ENCODE measurements at places on chromosomes 6 and 20.
A peak's percentile ranks its signal among the peaks of the same experiment; 100 is the strongest.

DNA sequence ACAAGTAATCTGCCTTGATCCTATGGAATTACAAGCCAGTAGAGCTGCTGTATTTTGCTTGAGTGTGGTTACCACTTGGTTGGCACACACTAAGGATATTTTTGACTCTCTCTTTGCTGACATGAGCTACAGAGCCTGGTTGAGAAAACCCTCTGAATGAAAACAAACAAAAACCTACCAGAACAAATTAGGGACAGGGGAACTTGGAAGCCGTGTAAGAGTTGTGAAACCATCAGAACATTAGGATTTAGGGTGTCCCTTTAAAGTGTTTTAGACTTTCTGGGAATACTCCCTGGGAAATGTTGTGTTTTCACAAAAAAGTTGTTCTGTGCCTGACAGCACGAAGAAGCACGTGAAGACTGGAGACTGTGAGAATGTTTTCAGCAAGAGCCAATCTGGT, 20.5 kb upstream of the PDE7B start:
- no peak for DNase-seq

GRCh38 chr6:9540126-9540525, 874.7 kb downstream of the TFAP2A start:
- no peak for DNase-seq

- no peak for DNase-seq
Measured at GRCh38 chr6:138160329-138161087, 1.2 kb upstream of the ARFGEF3 start.

GRCh38 chr6:81145506-81145905, 607.0 kb downstream of the TENT5A start:
- no peak for DNase-seq

DNA sequence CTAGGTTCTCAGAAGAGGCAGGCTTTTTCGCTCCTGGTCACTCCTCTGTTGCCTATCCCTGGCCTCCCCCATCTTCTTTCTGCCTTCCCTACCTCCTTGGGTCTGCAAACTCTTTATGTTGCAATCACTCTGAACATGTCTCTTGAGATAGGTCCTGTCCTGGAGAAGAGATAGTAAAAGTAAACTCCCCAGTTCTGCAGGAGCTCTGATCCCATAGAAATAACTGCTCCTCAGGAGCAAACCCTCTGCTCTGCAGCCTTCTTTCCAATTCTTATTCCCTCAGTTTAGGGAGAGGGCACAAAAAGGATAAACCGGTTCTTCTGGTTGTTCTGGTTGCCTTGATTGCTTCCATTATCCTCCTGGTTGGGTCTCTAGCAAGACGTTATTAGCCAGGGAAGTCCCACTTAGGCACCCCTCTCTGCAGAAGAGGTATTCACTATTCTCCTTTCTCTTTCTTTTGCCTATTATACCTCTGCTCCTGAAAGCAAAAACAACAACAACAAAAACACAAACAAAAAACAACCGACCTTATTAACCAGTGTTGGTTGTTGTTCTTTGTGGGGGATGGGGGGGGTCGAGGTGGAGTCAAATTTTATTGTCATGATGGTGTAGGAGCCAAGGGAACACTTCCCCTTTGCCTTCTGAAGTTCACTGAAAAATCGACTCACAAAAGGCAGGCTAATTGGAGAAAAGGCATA, 973 bp downstream of the TRIM38 start:
- no peak for DNase-seq

DNA sequence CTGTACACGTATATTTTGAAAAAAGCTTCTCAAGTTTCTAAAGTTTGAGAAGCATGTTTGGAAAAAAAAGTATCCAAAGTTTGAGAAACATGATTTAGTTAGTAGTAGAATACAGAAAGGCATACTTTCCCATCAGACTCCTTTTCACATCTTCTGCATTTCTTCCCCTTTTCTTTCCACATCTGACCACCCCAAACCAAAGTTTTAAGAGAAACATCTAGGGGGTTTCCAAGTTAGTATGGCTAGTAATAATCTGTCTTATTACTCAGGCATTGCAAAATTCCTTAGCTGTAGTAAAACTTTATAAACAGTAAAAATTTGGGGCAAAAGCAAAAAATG, 63.0 kb upstream of the IL20RA start:
- DNase-seq, result no peak

DNA sequence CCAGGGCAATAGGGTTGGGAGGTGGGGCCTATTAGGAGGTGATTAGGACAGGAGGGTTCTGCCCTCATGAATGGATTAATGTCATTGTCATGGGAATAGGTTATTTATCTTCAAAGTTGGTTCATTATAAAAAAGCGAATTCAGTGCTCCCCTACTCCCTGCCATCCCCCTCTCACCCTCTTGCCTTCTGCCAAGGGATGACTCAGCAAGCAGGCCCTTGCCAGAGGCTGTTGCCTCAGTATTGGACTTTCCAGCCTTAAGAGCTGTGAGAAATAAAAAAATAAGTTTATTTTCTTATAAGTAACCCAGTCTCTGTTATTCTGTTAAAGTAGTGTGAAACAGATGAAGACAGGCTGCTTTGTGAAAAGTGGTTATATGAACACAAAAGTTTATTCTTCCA, 381.1 kb upstream of the ZFP64 start:
- DNase-seq, result no peak

DNA sequence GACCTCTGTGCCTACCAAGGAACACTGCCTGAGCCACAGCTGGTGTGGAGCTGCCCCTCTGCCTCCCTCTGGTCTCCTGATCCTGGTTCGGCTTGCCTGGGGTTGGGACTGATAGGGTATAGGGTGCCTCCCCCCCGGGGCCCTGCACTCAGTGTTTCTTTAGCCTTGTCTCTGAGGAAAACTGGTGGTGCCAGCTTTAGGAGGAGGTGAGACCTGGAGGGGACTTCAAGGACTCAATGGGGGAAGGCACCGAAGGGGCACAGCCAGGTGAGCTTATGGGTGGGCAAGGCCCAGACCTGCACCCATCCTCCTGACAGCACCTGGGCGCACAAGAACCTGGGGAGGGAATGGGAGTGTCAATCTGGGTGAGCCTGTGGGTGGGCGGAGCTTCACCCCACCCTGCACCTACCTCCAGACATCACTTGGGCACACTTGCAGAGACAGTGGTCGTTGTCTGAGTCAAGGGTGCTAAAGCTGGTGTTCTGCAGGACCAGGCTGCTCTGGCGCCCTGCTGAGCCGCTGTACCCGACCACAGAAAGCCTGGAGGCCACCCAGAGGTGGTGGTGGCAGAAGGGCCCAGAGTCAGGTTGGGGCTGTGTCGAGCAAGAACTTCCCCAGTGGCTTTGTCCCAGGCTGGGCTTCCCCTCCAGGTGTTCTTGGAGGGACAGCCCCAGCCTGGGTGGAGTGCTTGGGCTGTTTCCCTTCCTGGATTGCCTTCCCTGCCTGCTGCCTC, 40.5 kb downstream of the FAM110A start:
- DNase-seq, result peak; percentile 51

- no peak for DNase-seq
Measured at GRCh38 chr6:52352239-52353018, 9.5 kb upstream of the PAQR8 start.

DNA sequence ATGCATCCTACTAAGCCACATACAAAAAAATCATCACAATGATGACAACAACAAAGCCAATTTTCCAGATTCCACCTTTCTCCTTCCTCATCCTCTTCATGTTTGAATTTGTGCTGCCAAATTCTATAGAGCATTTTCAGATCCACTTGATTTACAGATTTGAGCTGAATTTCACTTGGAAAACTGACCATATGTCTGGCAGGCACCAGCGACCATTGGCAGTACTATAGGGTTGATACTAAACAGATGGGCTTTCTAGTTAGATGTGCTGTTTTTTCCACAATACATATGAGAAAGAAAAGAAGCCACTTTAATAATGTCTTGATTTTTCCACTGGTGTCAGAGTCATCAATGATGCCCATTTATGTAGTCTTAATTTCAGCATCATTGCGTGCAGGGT, 127.0 kb downstream of the PHACTR3 start:
- DNase-seq, result no peak

DNA sequence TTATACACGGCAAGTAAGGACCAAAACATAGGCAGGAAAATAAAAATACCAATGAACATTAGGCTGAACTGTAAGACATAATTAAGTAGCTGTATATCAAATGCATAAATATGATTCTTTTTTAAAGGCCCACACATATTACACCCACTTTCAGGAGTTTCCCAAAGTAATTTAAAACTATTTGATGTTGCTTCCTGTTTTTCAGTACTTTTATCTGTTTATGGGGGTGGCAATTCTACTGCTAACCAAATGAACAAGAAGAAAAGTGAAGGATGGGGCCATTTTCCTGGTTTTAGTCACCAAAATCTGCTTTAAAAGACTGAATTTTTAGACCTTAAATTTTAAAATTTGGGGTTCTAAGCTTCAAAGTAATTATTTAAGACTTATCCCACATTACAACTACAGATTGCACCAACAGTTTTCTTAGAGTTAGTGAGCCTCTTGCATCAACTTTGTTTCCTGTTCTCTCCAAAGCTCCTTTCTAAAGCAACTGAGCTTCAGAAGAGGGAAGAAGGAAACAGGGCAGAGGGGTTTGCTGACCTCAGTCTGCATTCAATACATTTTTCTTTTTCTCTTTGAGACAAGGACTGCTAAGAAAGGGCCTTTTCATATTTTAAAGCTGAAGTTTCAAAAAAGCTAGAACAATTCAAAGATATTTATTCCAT, 191.0 kb downstream of the BACH2 start:
- no peak for DNase-seq

DNA sequence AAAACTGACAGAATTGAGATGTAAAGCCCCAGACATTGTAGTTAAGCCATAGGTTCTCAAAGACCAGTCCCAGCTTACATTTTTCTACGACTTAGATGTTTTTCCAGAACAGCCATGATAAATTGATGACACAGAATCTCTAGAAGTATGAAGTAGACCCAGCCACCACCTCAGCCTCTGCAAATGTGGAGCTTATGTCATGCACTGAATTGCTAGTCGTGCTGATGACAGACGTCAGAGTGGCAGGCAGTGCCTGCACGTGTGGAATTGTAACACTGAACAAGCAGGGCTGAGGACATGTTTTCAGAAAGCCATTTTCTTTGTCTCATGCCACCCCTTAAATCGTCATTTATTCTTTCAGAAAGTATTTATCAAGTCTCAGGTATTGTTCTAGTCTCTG, 72.4 kb upstream of the TMEM181 start:
- DNase-seq, result no peak

DNA sequence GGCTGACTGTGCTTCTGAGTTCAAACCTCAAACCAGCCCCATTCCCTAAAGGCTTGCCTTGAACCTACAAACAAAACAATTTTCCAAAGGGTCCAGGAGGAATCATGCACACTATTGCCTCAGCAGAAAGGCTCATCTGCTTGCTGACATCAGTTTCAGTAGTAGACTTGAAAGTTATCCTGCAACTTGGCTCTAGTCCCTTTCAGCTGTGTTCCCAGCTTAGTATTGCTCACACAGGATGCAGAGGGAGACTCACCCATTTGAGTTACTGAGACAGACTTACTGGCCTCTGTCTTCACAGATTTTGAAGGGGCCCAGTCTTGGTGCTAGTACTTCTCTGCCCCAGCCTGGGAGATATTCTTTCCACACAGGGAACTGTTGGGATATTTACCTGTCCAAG, 38.5 kb upstream of the TFB1M start:
- DNase-seq, result no peak

DNA sequence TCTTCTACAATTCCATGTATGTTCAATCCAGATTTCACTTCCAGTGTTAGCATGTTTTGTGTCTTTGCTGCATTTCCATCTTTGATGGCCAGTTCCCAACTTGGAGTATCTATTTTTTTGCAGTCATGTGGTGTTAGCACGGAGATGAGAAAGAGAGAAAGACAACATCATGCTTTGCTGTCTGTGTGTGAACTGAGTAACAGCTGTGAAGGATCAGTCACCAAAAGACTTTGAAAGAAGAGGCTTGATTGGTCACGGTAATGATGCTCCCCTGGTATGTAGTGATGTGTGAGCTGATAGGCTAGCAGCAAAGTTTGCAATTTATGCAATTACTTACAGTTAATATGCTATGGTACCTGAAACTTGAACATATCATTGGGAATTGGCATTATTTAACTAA, 731.3 kb upstream of the NRSN1 start:
- DNase-seq, result no peak

DNA sequence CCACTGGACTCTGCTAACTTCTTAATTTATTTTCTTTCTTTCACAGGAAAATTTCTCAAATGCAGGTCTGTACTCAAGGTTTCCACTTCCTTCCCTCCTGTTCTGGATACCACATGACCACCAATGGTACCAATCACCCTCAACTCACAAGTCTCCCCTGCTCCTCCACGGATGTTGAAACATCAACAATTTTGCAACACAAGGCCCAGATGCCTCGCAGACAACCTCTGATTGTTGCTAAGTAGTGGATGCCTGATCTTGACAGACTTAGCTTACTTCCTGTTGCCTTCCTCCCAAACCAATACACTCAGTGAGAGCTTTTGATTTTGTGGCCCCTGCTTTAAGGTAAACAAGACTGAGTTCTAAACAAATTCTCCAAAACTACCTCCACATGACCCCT, 146.6 kb downstream of the FRK start:
- no peak for DNase-seq

GRCh38 chr20:13772529-13772928, 12.2 kb downstream of the ESF1 start:
- no peak for DNase-seq

GRCh38 chr6:158030380-158031300, 49.0 kb downstream of the SYNJ2 start:
- DNase-seq, result no peak

DNA sequence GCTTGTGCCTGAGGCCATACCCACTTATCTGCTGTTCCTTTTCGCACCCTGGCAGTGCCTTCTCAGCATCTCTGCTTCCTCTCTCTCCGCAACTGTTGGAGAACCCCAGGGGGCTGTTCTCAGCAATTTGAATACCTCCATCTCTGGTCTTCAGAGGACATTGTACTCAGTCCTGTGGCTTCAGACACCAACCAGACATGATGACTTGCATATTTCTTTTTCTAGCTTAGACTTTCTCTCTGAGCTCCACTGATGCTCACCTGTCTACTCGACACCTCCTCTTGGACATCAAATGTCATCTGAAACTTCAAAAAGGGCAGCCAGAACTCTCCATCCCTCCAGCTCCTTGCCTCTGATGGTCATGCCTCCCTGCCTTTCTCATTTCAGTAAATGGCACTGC, 18.9 kb upstream of the KCNK16 start:
- no peak for DNase-seq

DNA sequence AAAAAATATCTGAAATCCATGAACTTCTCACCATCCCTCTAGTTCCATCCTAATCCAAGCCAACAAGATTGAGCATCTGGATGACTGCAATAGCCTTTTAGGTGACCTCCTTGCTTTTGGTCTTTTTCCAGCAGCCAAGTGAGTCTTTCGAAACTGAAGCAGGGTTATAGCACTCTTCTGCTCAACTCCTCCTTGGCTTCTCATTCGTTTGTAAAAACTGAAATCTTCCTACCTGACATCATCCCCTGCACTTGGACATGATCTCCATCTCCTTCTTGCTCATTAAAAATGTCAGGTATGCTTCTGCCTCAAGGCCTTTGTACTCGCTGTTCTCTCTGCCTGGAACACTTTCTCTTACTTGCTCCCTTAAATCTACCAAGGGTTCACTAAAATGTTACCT, 46.0 kb downstream of the STX7 start:
- DNase-seq, result no peak
